ENCODE measurements at places on chromosomes 5 and 9. TPM values are rescaled to one million over a fixed set of nuclear protein-coding genes. Genes with fewer than 3 reads are reported as not detected.

Gene FOXD4L6
- 1.3 TPM for total RNA-seq

Gene SLCO4C1
- 0.63 TPM for total RNA-seq

Gene RNF183
- not detected for total RNA-seq

Gene CAVIN4
- 20.7 TPM for total RNA-seq

Gene CARTPT
- total RNA-seq: 0.63 TPM

Gene ANKDD1B
- 1.3 TPM for total RNA-seq

Gene CCDC180
- 34.1 TPM for total RNA-seq

Gene FOXI1
- not detected for total RNA-seq

Gene PCDHB14
- 28.2 TPM for total RNA-seq

Gene UBTD2
- total RNA-seq: 62.9 TPM

Gene CCL28
- 0.94 TPM for total RNA-seq

Gene ST6GALNAC4
- total RNA-seq: 10.0 TPM

Gene CNTNAP3
- total RNA-seq: 84.8 TPM

All from parietal lobe (tissue), 2 donors.